ENCODE measurements at places on chromosomes 1 and 21. TPM values are rescaled to one million over a fixed set of nuclear protein-coding genes. Genes with fewer than 3 reads are reported as not detected.

THEM5 gene
- total RNA-seq = not detected

COL6A1 gene
- 20.7 TPM for total RNA-seq

ZNF695 gene
- total RNA-seq = 1.8 TPM

RGS4 gene
- not detected for total RNA-seq

ATP8B2 gene
- 38.9 TPM for total RNA-seq

RIPPLY3 gene
- total RNA-seq = 0.56 TPM

FABP3 gene
- total RNA-seq = not detected

ATP6V1G3 gene
- not detected for total RNA-seq

TCHH gene
- 0.19 TPM for total RNA-seq

GBP2 gene
- total RNA-seq = 1.3 TPM

PADI1 gene
- 2.3 TPM for total RNA-seq

AGMAT gene
- 6.1 TPM for total RNA-seq

APCS gene
- total RNA-seq = not detected

KIAA0040 gene
- total RNA-seq = 0.47 TPM

PRAMEF27 gene
- total RNA-seq = not detected

PBX1 gene
- total RNA-seq = 24.8 TPM

FH gene
- total RNA-seq = 91.8 TPM

EIF3I gene
- 292 TPM for total RNA-seq

RAB13 gene
- total RNA-seq = 160 TPM

RIIAD1 gene
- not detected for total RNA-seq

LEFTY2 gene
- not detected for total RNA-seq

DNALI1 gene
- total RNA-seq = not detected

IL19 gene
- not detected for total RNA-seq

FMN2 gene
- total RNA-seq = 5.2 TPM

CDK18 gene
- total RNA-seq = 1.0 TPM

NTMT2 gene
- total RNA-seq = not detected

CLCA1 gene
- total RNA-seq = not detected

CELA2B gene
- total RNA-seq = not detected

AADACL4 gene
- not detected for total RNA-seq

CBS gene
- 11.5 TPM for total RNA-seq

RGS1 gene
- total RNA-seq = not detected

ATP1B1 gene
- 230 TPM for total RNA-seq

S100A16 gene
- total RNA-seq = 412 TPM

HSPA6 gene
- 1.4 TPM for total RNA-seq

RGS5 gene
- total RNA-seq = 0.58 TPM

TP73 gene
- total RNA-seq = 0.62 TPM

INSRR gene
- not detected for total RNA-seq

TMEM240 gene
- total RNA-seq = 0.43 TPM

PCP4 gene
- total RNA-seq = not detected

CLIC6 gene
- 0.04 TPM for total RNA-seq

SRSF11 gene
- 76.1 TPM for total RNA-seq

Data from A549 treated with CpdA at 1 μM for 4 hours (cell line).